Temporal lobe (tissue), 4 donors: ENCODE measurements at places on chromosomes 7 and 10. TPM values are rescaled to one million over a fixed set of nuclear protein-coding genes. Genes with fewer than 3 reads are reported as not detected.

COL13A1 gene
- 2.7 TPM for total RNA-seq

NPSR1 gene
- total RNA-seq: not detected

EIF4H gene
- 105 TPM for total RNA-seq

LDB3 gene
- total RNA-seq: 0.25 TPM

AKR1D1 gene
- total RNA-seq: not detected

PNLIPRP2 gene
- total RNA-seq: not detected

HMX2 gene
- total RNA-seq: not detected

TRPV5 gene
- total RNA-seq: not detected

CFAP70 gene
- 0.49 TPM for total RNA-seq
